ENCODE measurements at places on chromosomes 1 and 21.

GRCh38 chr1:114346480-114347029 is 164.4 kb downstream of the TRIM33 start:
- no peaks in the 10 kb centered on the region for H3K27me3 ChIP-seq
- no peaks in the 10 kb centered on the region for H3K4me1 ChIP-seq
- H3K27ac ChIP-seq: peak overlapping the region; percentile 88

DNA sequence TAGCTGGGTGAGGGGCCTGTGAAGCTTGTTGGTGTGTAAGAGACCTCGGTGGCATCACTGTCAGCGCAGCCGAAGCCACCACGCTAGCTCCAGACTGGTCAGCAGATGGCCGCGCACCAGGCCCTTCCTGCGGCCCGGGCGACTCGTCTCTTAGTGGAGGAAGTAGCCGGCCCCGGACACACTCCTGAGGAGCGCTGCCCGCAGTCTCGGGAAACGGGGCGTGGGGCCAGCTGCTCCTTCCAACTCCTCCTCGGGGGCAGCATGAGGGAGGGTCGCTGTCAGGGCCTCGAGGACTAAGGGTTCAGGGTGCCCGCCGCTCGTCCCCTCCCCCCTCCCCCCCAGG is 20.4 kb downstream of the H3-3A start:
- no peaks in the 10 kb centered on the region for H3K27me3 ChIP-seq
- H3K4me1 ChIP-seq: no peaks in the 10 kb centered on the region
- H3K27ac ChIP-seq: peak overlapping the region; percentile 83
- peak; percentile 49 for DNase-seq
- peak overlapping the region; percentile 96 for H3K4me3 ChIP-seq

- H3K4me1 ChIP-seq: no peaks in the 10 kb centered on the region
- no peaks in the 10 kb centered on the region for H3K36me3 ChIP-seq
- H3K27me3 ChIP-seq: no peaks in the 10 kb centered on the region
- H3K4me3 ChIP-seq: no peak overlapping the region
- no peak for DNase-seq
Observed at GRCh38 chr1:71179997-71180396, 99.2 kb upstream of the ZRANB2 start.

- H3K27ac ChIP-seq: no peak overlapping the region
- no peaks in the 10 kb centered on the region for H3K27me3 ChIP-seq
- H3K4me3 ChIP-seq: no peak overlapping the region
Observed at GRCh38 chr1:185526344-185527307, 207.6 kb upstream of the HMCN1 start.

GRCh38 chr1:113021430-113022085 is 51.4 kb upstream of the LRIG2 start:
- H3K27ac ChIP-seq: no peak overlapping the region
- no peaks in the 10 kb centered on the region for H3K36me3 ChIP-seq
- H3K4me1 ChIP-seq: no peaks in the 10 kb centered on the region
- H3K27me3 ChIP-seq: no peaks in the 10 kb centered on the region

- no peaks in the 10 kb centered on the region for H3K27me3 ChIP-seq
- no peaks in the 10 kb centered on the region for H3K36me3 ChIP-seq
- H3K27ac ChIP-seq: no peak overlapping the region
- DNase-seq: peak; percentile 24
Observed at GRCh38 chr1:7383671-7384520, 387.2 kb upstream of the VAMP3 start.

DNA sequence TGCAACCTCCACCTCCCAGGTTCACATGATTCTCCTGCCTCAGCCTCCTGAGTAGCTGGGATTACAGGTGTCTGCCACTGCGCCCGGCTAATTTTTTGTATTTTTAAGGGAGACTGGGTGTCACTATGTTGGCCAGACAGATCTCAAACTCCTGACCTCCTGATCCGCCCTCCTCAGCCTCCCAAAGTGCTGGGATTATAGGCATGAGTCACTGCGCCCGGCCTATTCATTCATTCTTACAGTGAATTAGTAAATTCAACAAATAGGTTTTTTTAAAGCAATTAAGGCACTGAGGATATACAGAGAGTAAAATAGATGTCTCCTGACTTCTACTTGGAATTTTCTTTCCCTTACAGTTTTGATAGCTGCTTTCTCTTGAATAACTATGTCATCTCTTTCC is 43.5 kb downstream of the CDC42 start:
- H3K27ac ChIP-seq: no peak overlapping the region
- no peaks in the 10 kb centered on the region for H3K4me1 ChIP-seq
- DNase-seq: no peak
- H3K36me3 ChIP-seq: no peaks in the 10 kb centered on the region

DNA sequence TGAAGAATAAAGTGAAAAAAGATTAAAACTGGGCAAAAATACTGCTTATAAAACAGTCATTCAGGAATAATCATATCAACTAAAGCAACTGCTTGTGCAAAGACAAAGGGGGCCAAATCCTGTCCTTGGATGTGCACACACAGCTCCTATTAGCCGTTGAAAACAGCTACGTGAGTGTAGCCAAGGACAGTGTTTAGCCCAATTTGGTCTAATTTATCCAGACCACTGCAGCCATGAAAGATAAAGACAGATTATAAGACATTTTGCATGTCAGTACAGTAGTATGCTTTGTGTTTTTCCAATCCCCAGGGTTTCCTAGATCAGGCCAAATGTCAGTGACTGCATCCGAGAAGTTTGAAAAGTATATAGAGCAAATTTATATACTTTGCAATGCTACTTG is 146.3 kb upstream of the PKN2 start:
- H3K4me1 ChIP-seq: no peaks in the 10 kb centered on the region
- H3K27ac ChIP-seq: no peak overlapping the region
- no peaks in the 10 kb centered on the region for H3K27me3 ChIP-seq
- no peaks in the 10 kb centered on the region for H3K36me3 ChIP-seq
- H3K4me3 ChIP-seq: no peak overlapping the region

- DNase-seq: no peak
- no peaks in the 10 kb centered on the region for H3K27me3 ChIP-seq
- H3K36me3 ChIP-seq: no peaks in the 10 kb centered on the region
- no peaks in the 10 kb centered on the region for H3K4me1 ChIP-seq
- H3K4me3 ChIP-seq: no peak overlapping the region
Observed at GRCh38 chr1:240998441-240999015, 358.5 kb downstream of the RGS7 start.

- no peaks in the 10 kb centered on the region for H3K27me3 ChIP-seq
- H3K4me3 ChIP-seq: no peak overlapping the region
- H3K27ac ChIP-seq: peak overlapping the region; percentile 82
Observed at GRCh38 chr1:40389871-40390560, 16.5 kb downstream of the SMAP2 start.

DNA sequence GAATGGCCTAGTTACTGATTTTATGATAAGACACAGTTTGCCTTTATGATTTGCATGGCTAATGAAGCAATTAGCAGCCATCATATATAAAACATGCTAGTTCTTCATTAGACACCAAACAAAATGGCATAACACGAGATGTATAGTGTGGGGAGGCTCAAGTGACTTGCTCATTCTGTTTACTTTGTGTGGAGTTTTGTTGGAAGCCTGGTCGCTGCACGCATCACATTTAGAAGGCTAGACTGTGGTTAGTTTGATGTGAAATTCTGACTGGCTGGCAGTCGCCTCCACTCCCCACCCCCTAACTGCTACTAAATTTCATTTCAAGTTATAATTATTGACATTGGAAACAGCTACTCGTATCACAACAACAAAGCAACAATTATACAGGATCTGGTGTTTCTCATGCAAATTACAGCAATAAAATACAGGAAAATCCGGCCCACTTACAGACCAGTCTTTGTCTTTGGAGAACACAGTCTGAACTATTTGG is 356.1 kb downstream of the LMO4 start:
- no peaks in the 10 kb centered on the region for H3K4me1 ChIP-seq
- no peaks in the 10 kb centered on the region for H3K36me3 ChIP-seq
- H3K27me3 ChIP-seq: no peaks in the 10 kb centered on the region
- H3K4me3 ChIP-seq: peak overlapping the region; percentile 35
- H3K27ac ChIP-seq: no peak overlapping the region
- DNase-seq: no peak

GRCh38 chr1:156439777-156440183 is 60.8 kb downstream of the MEF2D start:
- H3K27ac ChIP-seq: no peak overlapping the region
- H3K36me3 ChIP-seq: no peaks in the 10 kb centered on the region
- DNase-seq: no peak
- H3K4me3 ChIP-seq: no peak overlapping the region
- H3K27me3 ChIP-seq: peaks cover 3% of the 10 kb centered on the region

GRCh38 chr1:102640872-102641271 is 467.4 kb downstream of the COL11A1 start:
- no peaks in the 10 kb centered on the region for H3K36me3 ChIP-seq
- H3K27me3 ChIP-seq: no peaks in the 10 kb centered on the region
- no peaks in the 10 kb centered on the region for H3K4me1 ChIP-seq
- H3K27ac ChIP-seq: no peak overlapping the region
- no peak overlapping the region for H3K4me3 ChIP-seq
- no peak for DNase-seq

GRCh38 chr1:186842547-186842946 is 13.8 kb downstream of the PLA2G4A start:
- no peaks in the 10 kb centered on the region for H3K4me1 ChIP-seq
- H3K36me3 ChIP-seq: no peaks in the 10 kb centered on the region
- DNase-seq: no peak
- no peak overlapping the region for H3K4me3 ChIP-seq
- peak overlapping the region; percentile 62 for H3K27ac ChIP-seq
- H3K27me3 ChIP-seq: no peaks in the 10 kb centered on the region

- no peak overlapping the region for H3K4me3 ChIP-seq
- H3K27me3 ChIP-seq: no peaks in the 10 kb centered on the region
- no peak overlapping the region for H3K27ac ChIP-seq
- no peaks in the 10 kb centered on the region for H3K4me1 ChIP-seq
- no peak for DNase-seq
Observed at GRCh38 chr1:67059346-67059745, 5.4 kb upstream of the SLC35D1 start.

GRCh38 chr1:198523182-198523950 is 17.1 kb downstream of the ATP6V1G3 start:
- H3K27ac ChIP-seq: no peak overlapping the region
- no peaks in the 10 kb centered on the region for H3K27me3 ChIP-seq
- H3K4me1 ChIP-seq: no peaks in the 10 kb centered on the region
- no peak for DNase-seq
- no peak overlapping the region for H3K4me3 ChIP-seq

DNA sequence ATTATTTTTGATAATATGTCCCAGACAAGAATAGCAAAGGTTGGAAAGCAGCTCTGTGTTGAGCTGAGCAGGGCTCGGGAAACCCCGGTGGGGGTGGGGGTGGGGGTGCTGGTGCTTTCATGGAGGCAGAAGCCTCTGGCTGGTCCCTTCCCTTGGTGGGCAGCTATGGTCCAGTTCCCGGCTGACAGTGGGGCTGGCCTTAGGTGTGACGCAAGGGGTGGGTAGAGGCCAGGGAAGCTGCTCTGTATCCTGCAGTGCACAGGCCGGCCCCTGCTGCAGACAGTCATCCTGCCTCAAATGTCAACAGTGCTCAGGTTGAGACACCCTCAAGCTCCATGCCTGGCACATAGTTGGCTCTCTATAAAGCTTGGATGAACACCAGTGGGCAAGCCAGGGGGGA is 8.9 kb downstream of the ACTL8 start:
- no peak overlapping the region for H3K4me3 ChIP-seq
- no peak for DNase-seq
- no peaks in the 10 kb centered on the region for H3K36me3 ChIP-seq
- H3K27me3 ChIP-seq: no peaks in the 10 kb centered on the region
